ENCODE measurements at places on chromosomes 4 and X. TPM values are rescaled to one million over a fixed set of nuclear protein-coding genes. Genes with fewer than 3 reads are reported as not detected.

BANK1 gene
- total RNA-seq = not detected

WNK3 gene
- total RNA-seq = 0.05 TPM

RTL3 gene
- total RNA-seq = 2.7 TPM

DUSP9 gene
- not detected for total RNA-seq

PRKG2 gene
- total RNA-seq = 0.03 TPM

PPP1R2C gene
- not detected for total RNA-seq

ASB9 gene
- total RNA-seq = 1.4 TPM

CXCL8 gene
- total RNA-seq = 26.4 TPM

CCNB3 gene
- not detected for total RNA-seq

TMEM271 gene
- not detected for total RNA-seq

OTUD6A gene
- total RNA-seq = not detected

UGT8 gene
- total RNA-seq = not detected

IL15 gene
- total RNA-seq = 6.4 TPM

- no peak for DNase-seq
Observed at GRCh38 chrX:121014826-121015225, 29.3 kb upstream of the CT47A1 start.

- peak; percentile 2 for DNase-seq
Observed at GRCh38 chr4:72569719-72570235, 756 bp upstream of the ADAMTS3 start.

DNA sequence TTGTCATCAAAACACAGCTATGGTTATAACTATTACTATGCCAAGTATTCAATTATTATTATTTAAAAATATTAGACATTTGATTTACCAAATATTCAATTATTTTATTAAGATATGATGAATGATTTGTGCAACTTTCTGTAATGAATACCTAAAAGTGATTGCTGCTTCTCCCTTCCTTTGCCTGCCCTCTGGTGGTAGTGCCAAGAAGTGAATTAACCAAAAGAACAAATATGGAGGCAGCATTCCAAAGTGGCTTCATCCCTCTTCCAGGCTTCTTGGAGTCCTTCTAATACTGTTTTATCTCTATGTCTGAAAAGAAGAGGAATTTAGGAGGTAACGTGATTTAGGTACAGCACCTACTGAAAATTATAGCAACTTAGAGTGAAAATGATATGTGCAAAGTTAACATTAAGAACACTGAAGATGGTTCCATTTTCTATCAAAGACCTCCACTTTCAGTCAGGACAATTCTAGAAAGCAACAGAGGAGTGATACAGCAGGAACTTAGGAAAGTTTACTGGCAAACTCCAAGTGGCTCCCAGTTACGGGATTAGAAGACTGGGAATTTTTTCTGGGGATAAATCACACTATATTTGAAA, 43.0 kb downstream of the ENPEP start:
- no peak for DNase-seq

DNA sequence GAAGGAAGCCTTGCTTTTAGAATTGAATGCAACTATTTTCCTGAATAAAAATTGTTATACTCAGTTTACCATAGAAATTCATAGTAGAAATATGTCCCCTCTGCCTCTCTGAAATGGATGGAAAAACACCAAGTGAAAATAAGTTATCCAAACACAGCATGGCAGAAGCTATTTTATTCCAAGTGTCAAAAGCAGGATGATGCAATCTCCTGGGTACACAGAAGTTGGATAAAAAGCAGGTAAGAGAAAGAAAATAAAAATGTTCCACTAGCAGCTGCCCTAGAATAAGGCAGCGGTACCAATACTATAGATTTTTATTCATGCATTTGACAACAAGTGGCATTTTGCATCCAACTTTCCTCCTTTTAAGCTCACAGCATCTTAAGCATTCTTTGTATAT, 89.0 kb upstream of the TENT5D start:
- DNase-seq = no peak

- no peak for DNase-seq
Observed at GRCh38 chr4:36027203-36027602, 217.1 kb downstream of the ARAP2 start.

- peak; percentile 38 for DNase-seq
Observed at GRCh38 chrX:53440621-53441517, 6.7 kb upstream of the HSD17B10 start.

DNA sequence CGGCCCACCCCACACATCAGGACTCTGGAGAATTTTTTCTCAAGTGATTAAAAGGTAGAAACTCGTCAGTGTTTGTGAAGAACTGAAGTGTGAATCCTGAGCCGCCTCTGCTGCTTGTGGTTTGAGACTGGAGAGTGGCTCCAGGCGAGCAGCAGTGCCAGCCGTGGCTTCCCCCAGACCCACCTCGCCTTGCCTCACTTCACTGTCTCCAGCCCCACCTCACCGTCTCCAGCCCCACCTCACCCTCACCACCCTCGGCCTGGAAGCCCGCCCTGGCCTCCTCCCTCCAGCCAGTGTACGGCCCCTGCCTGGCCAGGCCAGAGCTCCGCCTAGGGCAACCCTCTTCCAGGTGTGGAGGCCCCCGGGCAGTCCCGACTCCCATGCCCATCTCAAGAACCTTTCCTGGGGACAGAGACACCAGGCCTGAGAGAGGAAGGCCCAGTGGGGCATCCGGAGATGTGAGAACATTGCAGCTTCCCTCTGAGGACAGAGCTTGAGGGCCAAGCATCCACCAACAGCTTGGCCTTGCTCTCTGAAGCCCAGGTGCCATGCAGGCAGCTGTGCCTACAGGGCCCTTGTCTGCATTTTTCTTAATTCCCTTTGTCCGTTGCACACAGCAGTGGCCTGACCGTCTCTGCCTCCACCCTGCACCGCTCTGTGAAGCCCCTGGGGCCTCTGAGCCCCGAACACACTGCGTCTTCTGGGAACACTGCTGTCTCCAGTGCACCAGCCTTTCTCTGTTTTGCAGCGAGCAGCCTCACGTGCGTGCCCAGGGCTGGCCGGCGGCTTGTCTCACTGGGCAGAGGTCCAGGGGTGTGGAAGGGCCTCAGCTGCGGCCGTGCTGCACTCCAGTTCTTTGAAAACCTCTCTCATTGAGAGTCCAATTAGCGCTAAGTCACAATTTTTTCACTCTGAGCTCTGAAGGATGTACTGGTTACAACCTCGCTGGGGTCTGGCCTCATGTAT, 13.8 kb downstream of the SH3BP2 start:
- no peak for DNase-seq

DNA sequence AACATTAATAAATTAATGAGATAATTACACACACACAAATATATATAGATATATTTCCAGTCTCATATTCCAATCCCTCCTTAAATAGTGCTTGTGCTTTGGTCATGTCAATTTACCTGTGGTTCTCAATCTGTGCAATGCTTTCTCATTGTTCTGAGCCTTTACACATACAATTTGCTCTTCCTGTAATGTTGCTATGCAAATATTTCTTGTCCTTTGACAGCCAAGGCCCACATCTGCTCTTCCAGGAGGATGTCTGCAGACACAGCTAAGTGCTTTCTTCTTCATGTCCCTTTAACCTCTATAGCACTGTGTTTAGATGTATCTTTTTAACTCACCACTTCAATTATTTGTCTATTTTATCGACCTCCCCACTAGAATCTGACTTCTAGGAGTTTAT, 67.3 kb upstream of the RAPGEF2 start:
- no peak for DNase-seq

DNA sequence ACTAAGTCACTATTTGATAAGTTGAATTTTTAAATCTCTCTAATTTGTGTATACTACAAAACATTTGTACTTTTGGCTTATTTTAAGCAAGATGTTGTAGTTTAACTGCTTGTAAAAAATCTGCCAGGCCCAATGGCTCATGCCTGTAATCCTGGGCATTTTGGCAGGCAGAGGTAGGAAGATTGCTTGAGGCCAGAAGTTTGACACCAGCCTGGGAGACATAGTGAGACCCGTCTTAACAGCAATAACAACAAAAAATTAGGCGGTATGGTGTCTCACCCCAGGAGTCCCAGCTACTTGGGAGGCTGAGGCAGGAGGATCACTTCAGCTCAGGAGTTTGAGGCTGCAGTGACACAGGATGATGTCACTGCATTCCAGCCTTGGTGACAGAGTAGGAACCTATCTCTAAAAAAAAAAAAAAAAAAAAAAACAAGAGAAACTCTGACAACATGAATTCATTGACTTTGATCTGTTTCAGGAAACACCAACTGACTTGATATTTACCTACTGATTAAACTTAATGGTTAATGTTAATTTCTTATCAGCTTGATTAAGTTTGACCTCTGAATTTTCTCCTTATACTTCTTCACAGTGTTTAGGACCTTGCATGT, 8.9 kb downstream of the FHIP1A start:
- no peak for DNase-seq

DNA sequence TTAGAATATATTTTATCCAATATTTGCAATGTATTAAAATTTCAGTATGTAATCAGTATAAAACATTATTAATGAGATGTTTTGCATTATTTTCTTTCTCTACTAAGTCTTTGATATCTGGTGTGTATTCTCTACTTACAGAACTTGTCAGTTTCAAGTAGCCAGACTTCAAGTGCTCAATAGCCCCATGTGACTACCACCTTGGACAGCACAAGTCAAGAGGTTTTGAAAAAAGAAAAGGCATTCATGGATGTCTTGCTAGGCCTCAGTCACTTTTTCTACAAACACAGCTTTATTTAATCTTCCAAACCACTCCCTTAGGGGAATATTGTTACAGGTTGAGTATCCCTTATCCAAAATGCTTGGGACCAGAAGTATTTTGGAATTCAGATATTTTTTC, 189.4 kb downstream of the QDPR start:
- no peak for DNase-seq

DNA sequence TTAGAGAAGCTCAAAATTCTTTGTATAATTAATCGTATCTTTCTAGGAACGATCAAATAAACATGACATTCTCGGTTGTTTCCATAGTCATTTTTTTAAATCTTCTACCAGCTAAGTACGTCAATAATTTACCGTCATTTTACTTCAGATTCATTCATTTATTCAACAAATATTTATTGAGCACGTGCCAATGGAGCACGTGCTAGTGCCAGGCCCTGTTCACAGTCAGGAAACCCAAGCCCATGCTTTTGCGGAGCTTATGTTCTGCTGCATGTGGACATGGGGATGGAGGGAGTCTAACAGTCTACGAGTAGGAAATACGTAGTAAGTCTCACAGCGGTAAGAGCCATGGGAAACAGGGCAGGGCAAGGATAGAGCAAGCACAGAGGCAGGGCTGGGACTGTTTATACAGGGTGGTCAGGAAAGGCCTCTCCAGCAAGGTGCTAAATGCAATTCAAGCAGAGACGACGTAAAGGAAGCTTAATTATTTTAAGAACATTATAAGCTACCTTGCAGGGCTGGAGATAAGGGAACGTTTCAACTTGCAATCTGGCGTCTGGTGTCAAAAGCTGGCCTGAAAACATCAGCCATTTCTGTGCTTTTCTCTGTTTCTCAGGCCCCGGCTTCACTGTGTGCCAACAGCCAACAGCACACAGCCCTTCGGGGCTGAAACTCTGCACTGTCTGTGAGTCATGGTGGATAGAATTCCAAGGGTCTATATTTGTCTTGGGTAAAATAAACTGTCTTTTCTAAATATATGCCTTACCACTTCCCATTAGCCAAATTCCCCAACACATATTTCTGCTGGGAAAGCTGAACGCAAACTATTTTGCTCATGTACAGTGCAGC, 517.1 kb upstream of the ZFP42 start:
- peak; percentile 97 for DNase-seq

- no peak for DNase-seq
Observed at GRCh38 chr4:7661846-7662506, 227.2 kb upstream of the PSAPL1 start.

DNA sequence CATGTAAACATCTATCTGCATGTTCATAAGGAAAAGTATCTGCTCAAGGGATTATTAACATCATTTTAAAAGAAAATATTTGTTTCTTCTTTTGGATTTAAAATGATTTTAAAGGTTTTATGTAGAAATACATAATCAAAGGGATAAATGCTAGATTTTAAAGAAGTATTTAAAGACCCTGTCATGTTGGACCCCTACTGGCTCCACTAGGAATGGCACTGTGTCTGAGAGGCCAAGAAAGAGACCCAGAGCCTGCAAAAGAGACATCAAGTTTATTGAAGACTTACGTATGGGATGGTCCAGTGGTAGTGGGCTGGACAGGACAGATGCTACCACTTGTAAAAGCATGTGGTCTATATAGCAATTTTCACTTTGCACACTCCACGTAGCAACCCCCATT, 78.7 kb upstream of the PCDH18 start:
- no peak for DNase-seq

Data from SJSA1 (cell line).